ENCODE measurements at places on chromosomes 12 and 14. TPM values are rescaled to one million over a fixed set of nuclear protein-coding genes. Genes with fewer than 3 reads are reported as not detected.

GRCh38 chr12:83018088-83018487 is 331.4 kb downstream of the TMTC2 start:
- no peak for DNase-seq

SYNDIG1L gene
- not detected for total RNA-seq

AMDHD1 gene
- 1.4 TPM for total RNA-seq

- no peak for DNase-seq
Observed at GRCh38 chr12:114746297-114747011, 62.5 kb upstream of the TBX3 start.

GRCh38 chr12:16880864-16881285 is 274.9 kb upstream of the LMO3 start:
- no peak for DNase-seq

DNA sequence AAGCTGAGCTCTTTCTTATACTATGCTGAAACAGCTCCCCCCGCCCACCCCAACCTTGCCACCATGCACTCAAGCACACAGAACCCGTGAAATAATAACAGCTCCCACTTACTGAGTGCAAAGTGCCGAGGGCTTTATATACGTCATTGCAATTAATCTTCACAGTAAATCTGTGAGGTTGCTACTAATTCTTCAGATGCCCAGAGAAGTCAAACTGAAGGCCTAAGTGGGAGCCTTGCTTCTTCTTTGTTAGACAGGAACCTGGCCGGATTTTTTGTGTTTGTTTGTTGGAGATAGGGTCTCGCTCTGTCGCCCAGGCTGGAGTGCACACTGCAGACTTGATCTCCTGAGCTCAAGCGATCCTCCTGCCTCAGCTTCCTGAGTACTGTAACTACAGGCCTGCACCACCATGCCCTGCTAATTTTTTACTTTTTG is 34.0 kb downstream of the VCPKMT start:
- DNase-seq: peak; percentile 74

DNA sequence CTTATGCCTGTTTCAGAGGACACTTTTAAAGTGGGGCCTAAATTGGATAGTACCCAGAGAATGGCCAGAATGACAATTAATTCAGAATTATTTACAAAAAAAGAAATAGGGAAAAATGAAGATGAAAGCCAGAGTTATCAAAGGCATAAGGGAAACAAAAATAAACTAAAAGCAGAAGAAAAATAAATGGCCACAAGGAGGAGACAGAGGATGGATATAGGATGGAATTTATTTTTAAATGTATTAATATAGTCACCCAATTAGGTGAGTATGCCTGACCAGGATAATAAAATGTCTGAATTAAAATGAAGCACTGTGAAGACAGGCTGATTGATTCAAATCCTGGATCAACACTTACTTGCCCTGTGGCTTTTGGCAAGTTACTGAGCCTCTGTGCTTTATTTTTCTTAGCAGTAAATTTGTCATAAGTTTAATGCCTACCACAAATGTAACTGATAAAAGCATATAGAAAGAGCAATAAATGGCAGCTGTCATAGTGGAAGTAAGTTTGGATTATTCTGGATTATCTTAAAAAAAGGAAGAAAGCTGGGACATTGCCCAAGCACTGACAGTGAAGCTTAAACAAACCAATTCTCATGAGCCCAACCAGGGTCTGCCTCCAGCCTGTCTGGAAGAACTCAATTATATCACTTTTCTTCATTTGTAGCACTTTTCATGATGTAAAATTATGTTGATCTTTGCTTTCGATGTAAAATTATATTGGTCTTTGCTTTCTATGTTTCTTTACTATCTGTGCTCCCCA is 3.5 kb downstream of the CLEC9A start:
- no peak for DNase-seq

GRCh38 chr12:54016478-54016964 is 7.7 kb downstream of the HOXC8 start:
- DNase-seq: no peak

PPM1H gene
- total RNA-seq: not detected

SLC38A4 gene
- not detected for total RNA-seq

TMTC1 gene
- 0.30 TPM for total RNA-seq

DNA sequence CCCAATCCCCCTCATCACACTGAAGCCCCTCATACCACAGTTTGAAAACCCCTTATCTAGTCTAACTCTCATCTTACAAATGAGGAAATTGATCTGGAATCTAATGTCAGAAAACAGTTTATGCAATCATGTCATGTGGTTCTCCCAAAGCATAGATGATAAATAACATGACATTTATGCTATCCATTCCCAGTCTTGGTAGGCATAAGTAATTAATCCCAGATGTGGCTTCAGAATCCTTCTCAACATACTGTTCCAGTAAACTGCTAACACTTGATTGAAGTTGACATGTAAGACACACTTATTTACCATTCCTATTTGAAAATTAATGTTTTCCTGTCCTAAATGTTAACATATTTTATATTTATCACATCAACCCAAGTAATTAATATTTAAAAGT is 168.7 kb downstream of the GALC start:
- no peak for DNase-seq

LMNTD1 gene
- total RNA-seq: not detected

GRCh38 chr12:1791104-1791841 is 29.1 kb upstream of the LRTM2 start:
- DNase-seq: peak; percentile 82

NRIP2 gene
- total RNA-seq: not detected

All from activated CD4-positive, alpha-beta T cell treated with anti-CD3 and anti-CD28 coated beads for 36 hours (primary cell).